ENCODE measurements at places on chromosomes 4 and X.

GRCh38 chrX:46737462-46737861, 21.5 kb downstream of the SLC9A7 start:
- peak; percentile 79 for DNase-seq

DNA sequence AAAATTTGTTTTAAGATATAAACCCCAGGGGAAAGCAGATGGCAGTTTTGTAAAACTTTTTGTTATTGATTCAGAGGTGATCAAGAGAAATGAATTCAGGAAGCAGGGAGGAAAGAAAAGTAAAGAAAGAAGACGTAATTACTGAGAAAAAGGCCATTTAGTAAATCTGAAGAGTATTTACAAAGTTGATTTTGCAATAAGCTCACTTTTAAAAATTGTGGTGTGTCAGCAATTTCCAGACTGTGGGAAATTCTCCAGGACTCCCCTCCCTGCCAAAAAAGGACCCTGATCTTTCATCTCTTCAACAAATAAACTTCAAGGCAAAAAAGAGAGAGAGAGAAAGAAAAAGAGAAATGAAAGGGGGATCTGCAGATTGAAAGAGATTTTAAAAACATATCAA, 36.6 kb downstream of the PCYT1B start:
- DNase-seq: no peak

DNA sequence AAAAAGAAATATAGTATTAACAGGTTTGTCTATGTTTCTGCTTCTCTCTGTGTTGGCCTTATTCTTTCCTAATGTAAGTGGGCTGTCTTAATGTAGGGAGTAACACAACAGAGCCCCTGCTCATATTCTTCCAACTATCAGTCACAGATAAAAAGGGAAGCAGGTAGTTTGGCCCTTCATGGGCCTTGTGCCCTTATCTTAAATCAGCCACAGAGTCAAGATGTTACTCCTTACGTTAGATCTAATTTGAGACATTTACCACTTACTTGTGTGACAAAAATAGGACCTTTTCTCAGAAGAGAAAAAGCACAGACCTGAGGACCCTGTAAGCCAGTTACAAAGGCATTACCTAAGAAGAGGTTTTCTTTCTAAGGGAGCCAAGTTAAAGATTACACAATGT, 589.0 kb downstream of the GRXCR1 start:
- no peak for DNase-seq

GRCh38 chr4:66091786-66092185, 421.5 kb upstream of the EPHA5 start:
- DNase-seq: peak; percentile 37

- no peak for DNase-seq
Observed at GRCh38 chr4:3836756-3837601, 70.8 kb downstream of the ADRA2C start.

DNA sequence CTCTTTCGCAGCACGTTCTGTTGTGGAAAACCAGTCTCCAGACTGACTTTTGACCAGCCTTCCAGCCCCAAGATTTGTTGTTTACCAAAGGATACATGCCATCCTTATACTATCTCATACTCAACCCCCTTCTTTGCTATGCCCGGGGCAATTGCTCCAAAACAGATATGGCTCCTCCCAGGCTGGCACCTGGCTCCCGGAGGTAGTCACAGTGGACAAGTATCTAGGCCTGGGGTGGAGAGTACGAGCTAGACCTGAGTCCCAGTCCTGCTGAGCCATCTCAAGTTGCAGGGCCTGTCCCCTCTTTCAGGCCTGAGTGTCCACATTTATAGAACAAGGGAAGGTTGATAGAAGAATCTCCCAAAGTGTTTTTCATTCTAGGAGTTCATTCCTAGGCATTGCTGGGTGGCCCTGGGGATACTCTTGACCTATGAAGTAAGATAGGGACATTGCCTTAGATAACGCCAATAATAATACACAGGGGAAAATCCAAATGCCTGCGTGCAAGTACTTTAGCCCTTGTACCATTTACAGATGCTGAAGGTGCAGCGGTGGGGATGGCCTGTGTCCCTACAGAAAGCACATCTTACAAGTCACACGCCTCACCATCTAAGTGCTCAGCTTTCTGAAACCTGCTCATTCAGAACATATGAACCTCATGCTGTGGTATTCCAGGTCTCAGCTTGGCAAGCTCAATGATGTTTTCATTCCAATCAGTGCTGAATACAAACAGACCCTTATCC, 136.7 kb upstream of the MAMLD1 start:
- DNase-seq: no peak

DNA sequence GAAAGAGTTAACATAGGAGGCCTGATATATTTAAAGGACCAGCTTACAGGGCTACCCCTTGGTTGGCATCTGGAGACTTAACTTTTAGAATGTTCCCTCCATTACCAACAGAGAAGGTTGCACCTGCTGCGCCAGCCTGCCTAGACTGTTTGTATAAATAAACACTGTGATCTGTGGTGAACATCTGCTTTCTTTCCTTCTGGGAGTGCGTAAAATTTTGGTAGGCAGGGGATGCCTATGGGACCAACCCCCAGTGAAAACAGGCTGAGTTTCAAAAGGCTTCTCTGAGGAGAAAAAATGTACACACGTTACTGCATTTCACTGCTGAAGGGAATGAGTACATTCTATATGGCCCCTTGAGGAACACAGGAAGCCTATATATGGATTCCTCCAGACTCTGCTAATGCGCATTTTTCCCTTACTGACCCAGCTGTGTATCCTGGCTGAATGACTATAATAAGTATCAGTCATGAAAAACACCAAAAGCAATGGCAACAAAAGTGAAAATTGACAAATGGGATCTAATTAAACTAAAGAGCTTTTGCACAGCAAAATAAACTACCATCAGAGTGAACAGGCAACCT, 13.8 kb downstream of the CENPC start:
- no peak for DNase-seq

DNA sequence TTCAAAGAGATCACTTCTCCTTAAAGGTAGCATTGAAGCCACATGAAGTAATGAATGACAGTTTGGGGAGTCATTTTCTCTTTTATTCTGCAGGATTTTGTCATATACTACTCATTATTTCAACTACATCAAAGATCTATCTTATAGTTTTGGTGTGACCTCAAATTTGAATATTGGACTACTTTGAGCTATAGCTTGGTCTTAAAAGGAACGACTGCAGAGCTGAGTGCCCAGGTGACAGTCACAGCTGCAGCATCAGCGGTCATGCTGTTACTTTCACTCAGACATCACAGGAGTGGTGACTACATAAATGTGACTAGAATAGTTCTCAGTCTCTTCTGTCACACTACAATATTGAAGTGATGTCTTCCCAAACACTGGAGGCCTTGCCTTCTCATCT, 10.7 kb upstream of the SPCS3 start:
- no peak for DNase-seq

DNA sequence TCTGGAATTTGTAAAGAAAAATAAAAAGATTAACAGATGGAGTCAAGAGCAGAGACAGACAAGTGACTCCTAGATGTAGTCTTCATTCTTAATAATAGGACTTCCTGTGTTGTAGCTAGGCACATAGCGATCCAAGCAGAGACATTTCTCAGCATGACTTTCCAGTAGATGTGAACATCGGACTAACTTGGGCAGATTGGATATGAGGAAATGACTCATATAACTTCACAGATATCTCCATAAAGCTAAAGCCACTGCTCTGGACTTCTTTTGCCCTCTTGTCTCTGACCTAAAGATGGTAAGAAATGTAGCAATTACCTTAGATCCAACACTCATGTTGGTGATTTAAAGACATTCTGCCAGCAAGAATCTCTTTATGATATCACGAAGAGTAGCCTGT, 131.7 kb downstream of the EPHA5 start:
- peak; percentile 13 for DNase-seq

DNA sequence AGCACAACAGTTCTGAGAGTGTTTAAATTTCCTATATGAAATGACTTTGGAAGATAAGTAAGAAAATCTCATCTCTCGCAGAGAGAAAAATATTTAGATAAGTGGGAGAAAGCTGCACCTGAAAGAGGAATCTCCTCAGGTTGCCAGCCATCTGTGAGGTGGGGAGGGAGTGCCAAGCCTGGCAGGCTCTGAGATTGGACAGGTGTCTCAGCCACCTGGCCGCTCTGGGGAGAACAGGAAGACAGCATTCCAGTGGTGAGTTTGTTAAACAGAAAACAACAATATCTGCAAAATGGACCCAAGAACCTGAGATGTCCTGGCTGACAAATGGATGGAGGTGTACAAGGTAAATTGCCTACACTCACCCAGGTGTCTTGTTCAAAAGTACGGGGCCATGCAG, 31.3 kb downstream of the EMCN start:
- no peak for DNase-seq

DNA sequence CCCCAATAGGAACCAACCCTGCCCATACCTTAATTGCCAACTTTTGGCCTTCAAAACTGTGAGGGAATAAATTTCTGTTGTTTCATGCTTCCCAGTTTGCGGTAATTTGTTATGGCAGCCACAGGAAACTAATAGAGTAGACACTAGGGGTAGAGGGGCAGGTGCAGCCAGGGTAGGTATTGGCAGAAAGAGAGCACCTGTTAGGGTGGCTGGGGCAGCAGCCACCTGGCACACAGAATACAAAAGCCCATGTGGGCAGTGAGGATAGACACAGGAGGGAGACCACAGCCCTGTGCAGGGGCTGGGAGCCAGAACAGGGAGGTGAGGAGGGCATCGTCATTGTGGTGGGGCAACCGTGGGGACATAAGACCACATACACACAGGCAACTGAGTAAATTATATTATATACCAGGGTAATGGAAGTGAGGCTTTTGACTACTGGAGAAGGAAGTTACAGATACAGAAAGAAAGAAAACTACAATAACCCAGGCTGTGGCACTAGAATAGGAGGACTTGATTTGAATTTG, 28.2 kb downstream of the IRF2 start:
- no peak for DNase-seq

DNA sequence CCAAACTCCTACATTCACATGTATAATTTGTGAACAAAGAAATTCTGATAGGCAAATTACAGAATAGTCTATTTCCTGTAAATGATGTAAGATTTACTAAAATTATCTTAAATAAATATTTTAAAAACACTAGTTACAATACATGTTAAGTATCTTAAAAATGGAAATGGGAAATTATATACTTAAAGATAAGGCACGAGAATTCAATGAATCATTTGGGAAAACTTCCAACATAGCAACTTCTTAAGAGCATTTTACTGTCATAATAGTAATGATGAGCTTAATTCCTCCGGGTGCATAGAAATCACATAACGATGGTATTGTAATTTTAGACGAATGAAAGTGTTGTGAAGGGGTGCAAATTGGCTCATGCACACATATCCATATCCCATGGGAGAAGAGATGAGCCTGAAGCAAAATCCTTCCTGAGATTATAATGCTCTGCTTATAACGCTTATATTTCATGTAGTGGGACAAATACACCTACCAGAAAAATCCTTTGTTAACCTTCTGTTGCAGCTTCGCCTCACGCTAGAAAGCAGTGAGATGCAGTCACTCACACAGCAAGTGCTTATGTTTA, 873.5 kb downstream of the PDHA2 start:
- DNase-seq: no peak

DNA sequence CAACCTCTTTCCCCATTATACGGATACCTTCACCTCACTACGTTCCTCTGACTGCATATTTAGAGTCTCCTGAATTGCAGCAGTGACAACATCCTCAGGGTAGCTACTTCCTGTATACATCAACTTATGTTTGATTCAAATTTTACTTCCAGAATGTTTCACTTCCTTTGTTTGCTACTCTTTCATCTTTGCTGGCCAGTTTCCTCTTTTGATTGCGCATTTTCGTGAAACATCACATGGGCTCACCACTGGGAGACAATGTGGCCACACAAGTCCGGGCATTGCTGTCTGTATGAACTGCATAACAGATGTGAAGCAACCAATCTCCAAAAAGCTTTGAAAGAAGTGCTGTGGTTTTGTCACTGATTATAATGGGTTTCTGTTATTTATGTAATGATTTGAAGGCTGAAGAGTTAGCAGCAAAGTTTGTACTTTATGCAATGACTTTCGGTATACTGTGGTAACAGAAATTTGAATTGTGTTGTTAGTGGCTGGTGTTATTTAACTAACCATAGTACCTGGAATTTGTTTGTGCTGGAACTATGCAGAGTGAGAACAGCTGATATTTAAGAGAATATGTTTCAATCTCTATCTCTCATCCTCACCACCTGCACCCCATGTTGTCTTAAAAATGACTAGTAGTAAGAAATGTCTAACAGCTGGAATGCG, 7.4 kb downstream of the SNCA start:
- peak; percentile 21 for DNase-seq

GRCh38 chrX:118823263-118824172, at the start of gene ZCCHC12:
Gene ZCCHC12 (plus strand): TSS chrX:118823824. CDS start chrX:118825245, 1,421 bp downstream.
- peak; percentile 39 for DNase-seq

GRCh38 chr4:121108557-121108956, 36.2 kb upstream of the NDNF start:
- no peak for DNase-seq

DNA sequence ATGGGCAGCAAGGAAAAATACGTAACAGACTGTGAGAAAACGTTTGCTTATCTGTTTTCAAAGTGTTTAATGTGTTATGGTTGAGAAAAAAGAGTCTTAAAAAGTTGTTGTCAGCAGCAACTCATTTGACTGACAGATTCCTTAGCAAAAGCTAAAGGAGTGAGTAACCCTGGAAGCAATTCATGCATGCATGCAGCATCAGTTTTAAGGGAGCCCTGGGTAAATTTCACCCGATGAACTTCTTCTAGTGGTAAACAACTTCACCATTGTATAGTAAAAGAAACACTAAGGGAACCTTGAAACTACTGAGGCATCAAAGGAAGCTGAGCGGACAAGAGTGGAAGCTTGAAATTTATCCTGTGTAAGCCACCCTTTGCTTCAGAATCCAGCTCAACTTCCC, 583.2 kb upstream of the INTU start:
- DNase-seq: peak; percentile 40

DNA sequence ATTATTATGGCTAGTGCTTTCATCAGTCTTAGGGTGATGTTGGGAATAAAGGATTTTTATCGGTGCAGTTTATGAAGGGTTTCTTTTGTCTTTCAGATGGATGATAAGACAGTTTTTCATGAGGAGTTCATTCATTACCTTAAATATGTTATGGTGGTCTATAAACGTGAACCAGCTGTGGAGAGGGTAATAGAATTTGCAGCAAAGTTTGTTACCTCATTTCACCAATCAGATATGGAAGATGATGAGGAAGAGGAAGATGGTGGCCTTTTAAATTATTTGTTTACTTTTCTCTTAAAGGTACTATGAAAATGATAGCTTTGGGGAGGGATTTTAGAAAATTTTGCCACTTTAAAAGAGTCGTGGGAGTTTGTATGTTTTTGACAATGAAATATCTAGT, 1.3 kb downstream of the NCAPG start:
- DNase-seq: no peak

DNA sequence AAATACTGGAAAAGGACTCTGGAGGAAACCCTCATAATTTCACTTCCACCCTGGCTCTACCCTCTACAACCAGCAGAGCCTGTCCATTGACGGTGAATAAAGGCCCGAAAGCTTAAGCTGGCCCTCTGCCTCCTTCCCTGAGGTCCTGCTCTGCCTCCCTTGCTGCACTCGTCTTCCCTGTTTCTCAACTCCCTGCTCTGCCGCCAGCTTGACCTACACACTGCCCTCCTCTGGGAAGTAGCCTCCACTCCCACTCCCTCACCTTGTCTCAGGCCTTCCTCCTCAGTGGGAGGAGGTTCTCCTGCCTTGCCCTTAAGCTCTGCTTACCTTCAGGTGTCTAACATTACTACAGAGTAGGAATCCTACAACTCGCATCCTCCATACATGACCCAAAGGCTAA, 608.6 kb upstream of the NR3C2 start:
- no peak for DNase-seq

- DNase-seq: no peak
Observed at GRCh38 chrX:133697656-133698055, 282.4 kb upstream of the GPC4 start.

- DNase-seq: no peak
Observed at GRCh38 chr4:70901607-70901983, 574 bp upstream of the MOB1B start.

- peak; percentile 26 for DNase-seq
Observed at GRCh38 chr4:129526812-129527211, 430.9 kb downstream of the C4orf33 start.
